Substantia nigra (tissue), 51 donors: ENCODE measurements at places on chromosomes 2 and 18.
A peak's percentile ranks its signal among the peaks of the same experiment; 100 is the strongest.

GRCh38 chr18:79982736-79983135 is 5.6 kb downstream of the TXNL4A start:
- peak; percentile 19 for DNase-seq

DNA sequence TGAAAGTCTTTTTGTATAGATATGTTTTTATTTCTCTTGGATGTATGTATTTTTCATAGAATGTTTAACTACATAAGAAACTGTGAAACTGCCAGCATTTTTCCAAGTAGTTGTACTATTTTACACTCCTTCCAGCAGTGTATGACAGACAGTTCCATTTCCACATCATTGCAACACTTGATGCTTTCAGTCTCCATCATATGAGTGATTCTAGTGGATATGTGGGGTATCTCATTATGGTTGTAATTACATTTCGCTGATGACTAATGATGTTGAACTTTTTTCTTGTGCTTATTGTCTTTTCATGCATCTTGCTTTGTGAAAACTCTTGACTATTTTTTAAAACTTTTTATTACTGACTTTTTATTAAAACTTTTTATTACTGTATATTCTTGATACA is 101.4 kb downstream of the ARHGAP28 start:
- DNase-seq, result no peak

- no peak for DNase-seq
Observed at GRCh38 chr2:13550285-13551231, 833.8 kb downstream of the TRIB2 start.

GRCh38 chr18:46794607-46795006 is 37.8 kb upstream of the ST8SIA5 start:
- no peak for DNase-seq

DNA sequence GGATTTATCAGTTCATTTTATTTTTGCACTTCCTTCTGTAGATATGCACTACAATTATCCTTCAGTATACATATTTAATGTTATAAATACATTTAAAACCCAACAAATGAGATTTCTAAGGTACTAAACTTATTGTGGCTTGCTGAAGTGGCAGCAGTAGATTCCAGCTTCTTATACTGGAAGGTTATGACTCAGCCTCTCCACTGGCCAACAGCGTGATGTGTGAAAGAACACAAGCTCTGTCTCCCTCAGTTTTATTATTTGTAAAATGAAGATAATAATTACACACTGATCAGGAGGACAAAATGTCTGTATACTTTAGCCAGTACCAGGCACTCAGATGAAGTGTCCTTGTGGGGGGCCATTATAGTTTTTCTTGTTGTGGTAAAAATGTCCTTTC is 1147.1 kb downstream of the CNTNAP5 start:
- no peak for DNase-seq

DNA sequence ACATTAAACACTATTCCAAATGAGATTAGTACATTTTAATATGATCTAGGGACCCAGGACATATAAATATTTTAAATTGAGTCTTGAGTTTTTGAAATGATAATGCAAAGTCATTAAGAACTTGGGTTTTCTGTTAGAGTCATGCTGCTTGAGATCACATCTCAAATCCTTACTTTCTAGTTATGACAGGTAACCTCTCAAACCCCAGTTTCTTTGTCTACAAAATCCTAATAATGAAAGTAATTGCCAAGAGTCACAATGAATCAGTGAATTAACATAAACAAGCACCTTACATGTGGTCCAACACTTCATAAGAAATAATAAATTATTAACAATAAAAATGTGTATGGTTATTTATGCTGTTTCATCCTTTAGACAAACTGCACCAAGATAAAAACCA is 607.6 kb downstream of the LRP1B start:
- DNase-seq, result no peak

GRCh38 chr2:23588508-23589201 is 203.7 kb downstream of the KLHL29 start:
- DNase-seq, result no peak

DNA sequence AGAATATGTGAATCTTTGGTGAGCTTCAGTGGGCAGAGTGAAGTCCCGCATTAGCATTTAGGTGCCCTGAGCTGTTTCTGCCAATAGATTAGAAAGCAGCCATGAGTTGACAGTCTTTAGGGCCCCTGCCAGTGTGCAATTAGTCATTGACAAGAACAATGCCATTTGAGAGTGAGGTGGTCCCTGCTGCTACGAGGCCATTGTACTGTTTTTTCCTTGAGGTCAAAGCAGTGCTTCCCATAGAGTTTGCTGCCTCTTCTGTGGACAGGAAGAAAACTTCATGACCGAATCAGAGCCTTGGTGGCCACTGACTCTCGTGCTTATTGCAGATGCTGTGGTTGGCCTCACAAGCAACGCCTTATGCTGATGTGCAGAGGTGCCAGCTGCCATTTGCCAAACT is 102.7 kb downstream of the SH3BP4 start:
- DNase-seq, result no peak

GRCh38 chr2:23628926-23629771 is 244.2 kb downstream of the KLHL29 start:
- no peak for DNase-seq

DNA sequence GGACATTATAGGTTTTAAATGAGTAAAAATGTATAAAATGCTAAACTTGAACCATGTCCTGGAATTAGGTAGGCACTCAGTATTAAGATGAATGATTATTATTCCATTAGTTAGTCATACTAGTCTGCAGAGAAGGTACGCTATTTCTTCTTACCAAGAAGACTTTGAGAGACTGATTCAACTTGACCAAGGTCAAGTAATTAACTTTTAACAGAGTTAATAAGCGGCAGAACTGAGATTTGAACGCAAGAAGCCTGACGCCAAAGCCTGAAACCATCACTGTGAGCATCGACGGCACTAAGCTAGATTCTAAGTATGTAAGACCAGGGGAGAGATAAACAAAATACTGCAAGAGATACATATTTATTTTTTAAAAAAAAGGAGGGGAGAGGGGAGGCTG is 2.6 kb downstream of the EVA1A start:
- DNase-seq, result no peak

- DNase-seq, result no peak
Observed at GRCh38 chr2:145108361-145108778, 588.5 kb upstream of the ZEB2 start.

- no peak for DNase-seq
Observed at GRCh38 chr2:231372326-231372725, 23.2 kb upstream of the B3GNT7 start.

- DNase-seq, result no peak
Observed at GRCh38 chr18:62637807-62638687, 77.3 kb upstream of the PHLPP1 start.

GRCh38 chr2:36322108-36322507 is 33.5 kb upstream of the CRIM1 start:
- no peak for DNase-seq

DNA sequence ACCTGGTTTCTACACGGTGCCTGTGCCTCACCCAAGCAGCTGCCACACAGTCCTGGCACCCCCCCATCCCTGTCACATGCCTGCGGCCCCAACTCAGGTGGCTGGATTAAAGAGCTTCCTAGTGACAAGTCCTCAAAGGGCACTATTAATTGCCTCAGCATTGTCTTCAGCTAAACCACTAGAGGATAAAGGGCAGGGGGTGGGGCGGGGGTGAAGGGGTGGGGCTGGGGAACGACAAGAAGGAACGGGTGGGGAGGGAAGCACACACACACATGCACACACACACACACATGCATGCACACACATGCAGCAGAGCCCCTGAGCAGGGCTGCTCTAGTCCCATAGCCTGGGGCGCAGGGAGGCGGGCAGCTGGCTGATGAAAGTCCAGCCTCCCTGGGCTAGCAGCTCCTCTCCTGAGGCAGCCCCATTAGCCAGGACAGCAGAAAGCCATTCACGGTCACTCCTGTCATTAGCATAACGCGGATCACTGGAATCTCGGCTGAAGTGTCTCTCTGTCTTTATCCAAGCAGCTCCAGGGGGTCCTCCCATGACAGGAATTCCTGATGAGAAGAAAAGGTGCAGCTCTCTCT is 7.4 kb upstream of the TEX261 start:
- DNase-seq, result no peak

GRCh38 chr18:36535202-36535935 is 237.9 kb downstream of the FHOD3 start:
- no peak for DNase-seq

- DNase-seq, result no peak
Observed at GRCh38 chr2:126849486-126849885, 49.2 kb upstream of the TEX51 start.

GRCh38 chr18:13530879-13531387 is 195.4 kb downstream of the FAM210A start:
- DNase-seq, result no peak

DNA sequence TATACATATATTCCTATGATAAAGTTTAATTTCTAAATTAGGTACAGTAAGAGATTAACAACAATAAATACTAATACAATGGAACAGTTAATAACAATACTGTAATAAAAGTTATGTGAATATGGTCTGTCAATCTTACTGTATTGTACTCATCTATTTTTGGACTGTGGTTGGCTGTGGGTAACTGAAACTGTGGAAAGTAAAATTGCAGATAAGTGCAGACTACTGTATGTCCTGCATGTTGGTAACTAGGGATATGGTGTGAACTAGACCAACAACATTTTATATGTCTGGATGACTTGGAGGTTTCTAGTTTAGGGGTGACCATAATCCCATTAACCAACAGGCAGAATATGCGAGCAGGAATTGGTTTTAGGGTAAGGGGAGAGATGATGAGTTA is 23.3 kb downstream of the PHLPP1 start:
- DNase-seq, result no peak

- DNase-seq, result no peak
Observed at GRCh38 chr2:23286758-23287704, 97.9 kb upstream of the KLHL29 start.

GRCh38 chr2:68813596-68813995 is 57.6 kb downstream of the BMP10 start:
- DNase-seq, result no peak

DNA sequence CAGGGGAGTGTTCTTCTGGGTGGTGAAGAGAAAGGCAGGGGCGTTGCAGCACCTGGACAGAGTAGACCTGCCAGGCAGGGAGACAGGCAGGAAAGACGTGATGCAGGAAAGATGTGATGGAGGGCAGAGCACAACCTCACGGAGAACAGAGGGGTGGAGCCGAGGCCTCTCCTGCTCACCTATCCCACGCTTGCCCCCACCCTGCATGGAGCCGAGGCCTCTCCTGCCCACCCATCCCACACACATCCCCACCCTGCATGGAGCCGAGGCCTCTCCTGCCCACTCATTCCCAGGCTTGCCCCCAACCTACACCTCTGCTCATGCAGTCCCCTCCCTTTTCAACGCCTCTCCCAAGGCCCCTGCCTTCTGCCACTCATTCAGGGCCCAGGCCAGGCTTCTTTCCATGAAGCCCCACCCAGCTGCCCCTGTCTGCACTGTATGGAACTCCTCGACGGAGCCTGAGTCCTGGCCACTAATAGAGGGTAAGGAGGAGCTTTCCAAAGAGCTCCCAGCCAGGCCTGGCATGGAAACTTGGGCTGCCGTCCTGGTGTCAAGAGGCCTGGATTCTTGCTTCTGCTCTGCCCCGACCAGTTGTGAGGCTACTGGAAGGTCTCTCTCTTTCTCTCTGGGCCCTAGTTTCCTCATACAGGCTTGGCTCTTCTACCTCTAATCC is 32.0 kb upstream of the LOXHD1 start:
- DNase-seq, result no peak

GRCh38 chr2:134466141-134466540 is 212.3 kb downstream of the MGAT5 start:
- no peak for DNase-seq

GRCh38 chr2:222052934-222053367 is 245.8 kb downstream of the PAX3 start:
- no peak for DNase-seq

- no peak for DNase-seq
Observed at GRCh38 chr2:172945510-172945850, 130.2 kb upstream of the MAP3K20 start.

GRCh38 chr2:120556911-120557310 is 178.8 kb upstream of the GLI2 start:
- DNase-seq, result no peak

DNA sequence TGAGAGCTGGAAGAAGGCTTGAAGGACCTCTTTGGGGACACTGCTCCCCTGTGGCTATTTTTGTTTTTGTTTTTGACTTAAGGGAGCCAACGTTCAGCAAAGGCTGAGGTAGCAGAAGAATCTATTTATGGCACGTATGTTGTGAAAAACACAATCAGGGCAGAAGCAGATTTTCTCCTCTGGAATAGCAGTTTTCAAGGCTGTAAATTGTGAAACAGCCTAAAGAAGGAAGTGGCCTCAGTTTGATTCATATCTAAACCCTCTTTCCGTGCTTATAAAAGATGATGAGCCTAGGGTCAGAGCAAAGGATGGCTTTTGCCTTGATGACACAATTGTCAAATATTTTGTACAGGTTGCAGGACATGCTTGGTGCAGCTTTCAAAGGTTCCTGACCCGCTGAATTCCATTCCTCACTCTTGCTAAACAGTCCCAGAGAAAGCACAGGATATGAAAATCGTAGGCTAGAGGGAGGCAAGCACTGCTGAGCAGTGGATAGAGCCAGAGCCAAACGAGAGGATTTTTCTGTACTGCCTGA is 106.2 kb upstream of the DLX2 start:
- no peak for DNase-seq

DNA sequence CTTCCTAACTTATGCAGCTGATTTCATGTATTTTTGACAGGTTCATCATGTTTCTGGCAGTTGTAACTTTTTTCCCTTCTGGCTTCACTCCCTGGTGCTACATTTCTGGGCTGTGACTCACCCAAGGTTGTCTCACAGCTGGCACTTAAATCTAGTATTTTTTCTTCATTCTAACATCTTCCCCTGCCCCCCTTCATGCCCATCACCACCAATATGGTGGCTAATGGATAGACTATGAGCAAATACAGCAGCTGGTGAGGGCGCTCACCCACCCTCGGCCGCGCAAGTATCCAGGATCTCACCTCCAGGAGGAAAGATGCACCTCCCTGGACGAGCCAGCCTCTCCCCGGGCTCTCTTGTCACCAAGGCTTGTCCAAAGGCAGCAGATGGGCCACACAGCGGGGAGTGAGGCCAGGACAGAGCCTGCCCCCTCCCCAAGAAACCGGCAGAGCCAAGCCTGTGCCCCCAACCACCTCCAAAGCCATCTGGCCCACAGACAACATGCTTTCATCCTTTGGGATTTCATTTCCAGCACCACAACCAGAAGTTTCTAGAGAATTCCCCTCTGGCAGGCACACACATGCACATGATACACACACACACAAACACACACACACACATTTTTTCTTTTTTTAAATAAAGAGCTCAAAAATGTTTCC is 39.1 kb downstream of the ATOH8 start:
- no peak for DNase-seq

- DNase-seq, result no peak
Observed at GRCh38 chr2:109702250-109702985, 88.3 kb downstream of the SOWAHC start.

DNA sequence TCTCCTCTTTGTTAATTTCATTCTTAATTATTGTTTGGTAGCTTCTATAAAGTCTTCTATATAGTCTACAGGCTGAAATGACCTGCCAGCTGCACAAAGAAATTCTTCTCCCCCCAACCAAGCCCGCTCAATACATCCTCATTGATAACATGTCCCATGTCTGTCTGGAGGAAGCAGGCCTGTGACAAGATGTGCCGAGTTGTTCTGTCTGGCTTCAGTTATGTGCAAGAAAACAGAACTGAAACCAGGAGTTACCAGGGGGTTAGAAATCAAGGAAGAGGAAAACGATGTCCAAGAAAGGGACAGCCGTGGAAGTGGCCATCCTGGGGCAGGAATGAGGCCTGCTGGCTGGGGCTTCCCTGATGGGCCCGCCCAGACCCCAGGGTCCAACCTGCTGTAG is 57.6 kb downstream of the MTCL1 start:
- DNase-seq, result no peak
